ENCODE measurements at places on chromosomes 16 and 17.

DNA sequence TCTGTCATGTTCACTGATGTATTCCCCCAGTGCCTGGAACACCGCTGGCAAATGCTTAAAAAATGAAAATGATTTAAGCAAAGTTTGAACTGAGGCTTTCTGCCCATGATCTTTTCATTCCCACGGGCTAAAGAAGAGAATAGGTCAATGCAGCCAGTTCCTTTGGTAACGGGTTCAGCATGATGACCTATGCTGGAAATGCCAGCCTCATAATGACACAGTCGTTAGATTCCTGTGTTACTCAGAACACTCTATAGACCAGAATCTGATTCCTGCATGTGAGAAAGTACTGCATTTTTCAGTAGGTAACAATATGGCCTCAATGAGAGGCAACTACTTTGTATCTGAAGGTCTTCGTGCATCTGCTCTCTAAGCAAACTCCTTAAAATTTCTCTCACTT, 19.1 kb upstream of the LIMD2 start:
- H3K4me3 ChIP-seq, result no peak overlapping the region
- H3K4me1 ChIP-seq, result no peaks in the 10 kb centered on the region
- peaks cover 8% of the 10 kb centered on the region for H3K36me3 ChIP-seq
- H3K27ac ChIP-seq, result no peak overlapping the region
- DNase-seq, result no peak
- H3K27me3 ChIP-seq, result no peaks in the 10 kb centered on the region

DNA sequence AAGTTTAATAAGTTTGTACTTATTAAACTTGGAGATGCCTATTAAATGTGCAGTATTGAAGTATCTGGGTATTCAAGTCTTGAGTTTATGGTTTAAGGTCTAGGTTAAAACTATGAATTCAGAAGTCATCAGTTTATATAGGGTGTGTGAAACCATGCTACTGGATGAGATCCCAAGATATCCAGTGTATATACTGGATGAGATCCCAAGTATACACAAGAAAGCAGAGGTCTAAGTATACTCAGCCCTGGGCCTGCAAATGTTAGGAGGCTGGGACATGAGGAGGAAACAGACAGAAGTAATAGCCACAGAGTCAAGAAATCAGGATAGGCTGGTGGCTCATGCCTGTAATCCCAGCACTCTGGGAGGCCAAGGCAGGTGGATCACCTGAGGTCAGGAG, 194.4 kb upstream of the AXIN2 start:
- no peaks in the 10 kb centered on the region for H3K4me1 ChIP-seq
- H3K4me3 ChIP-seq, result no peak overlapping the region
- no peaks in the 10 kb centered on the region for H3K27me3 ChIP-seq
- H3K36me3 ChIP-seq, result no peaks in the 10 kb centered on the region
- no peak overlapping the region for H3K27ac ChIP-seq

GRCh38 chr16:54506741-54507500, 220.3 kb upstream of the IRX3 start:
- H3K4me3 ChIP-seq, result no peak overlapping the region
- no peak overlapping the region for H3K27ac ChIP-seq
- DNase-seq, result no peak

- no peaks in the 10 kb centered on the region for H3K4me1 ChIP-seq
- H3K36me3 ChIP-seq, result no peaks in the 10 kb centered on the region
- no peak for DNase-seq
- no peaks in the 10 kb centered on the region for H3K27me3 ChIP-seq
- no peak overlapping the region for H3K27ac ChIP-seq
- no peak overlapping the region for H3K4me3 ChIP-seq
These were observed 15.2 kb downstream of the CYB5D1 start for GRCh38 chr17:7873051-7873450.

GRCh38 chr16:76201385-76201784, 75.8 kb upstream of the CNTNAP4 start:
- no peaks in the 10 kb centered on the region for H3K36me3 ChIP-seq
- no peak for DNase-seq
- no peaks in the 10 kb centered on the region for H3K27me3 ChIP-seq
- H3K4me3 ChIP-seq, result no peak overlapping the region

DNA sequence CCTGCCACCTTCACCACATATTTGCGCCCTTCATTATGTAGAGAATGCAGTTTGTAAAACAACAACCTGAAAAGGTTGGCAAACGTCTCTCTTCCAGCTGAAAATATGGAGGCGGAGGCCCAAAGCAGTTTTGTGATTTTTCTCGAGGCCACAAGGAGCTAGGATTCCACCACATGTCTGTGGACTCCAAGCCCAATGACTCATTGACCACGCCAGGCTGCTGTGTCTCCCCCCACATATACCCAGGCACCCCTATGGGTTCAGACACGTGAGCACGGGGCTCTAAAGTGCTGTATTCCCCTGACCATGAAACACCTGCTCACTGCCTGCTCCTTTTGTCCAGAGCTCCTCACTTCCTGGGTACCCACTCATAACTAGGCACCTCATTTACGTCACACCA, 121.4 kb upstream of the CDH5 start:
- H3K27me3 ChIP-seq, result no peaks in the 10 kb centered on the region
- H3K4me1 ChIP-seq, result no peaks in the 10 kb centered on the region
- no peak overlapping the region for H3K4me3 ChIP-seq
- no peaks in the 10 kb centered on the region for H3K36me3 ChIP-seq
- DNase-seq, result no peak
- no peak overlapping the region for H3K27ac ChIP-seq

- H3K27me3 ChIP-seq, result no peaks in the 10 kb centered on the region
- no peak overlapping the region for H3K4me3 ChIP-seq
- H3K27ac ChIP-seq, result no peak overlapping the region
- DNase-seq, result no peak
- no peaks in the 10 kb centered on the region for H3K36me3 ChIP-seq
These were observed 31.1 kb upstream of the PRSS54 start for GRCh38 chr16:58325941-58326340.

- H3K4me1 ChIP-seq, result no peaks in the 10 kb centered on the region
- peak overlapping the region; percentile 31 for H3K27ac ChIP-seq
- no peak for DNase-seq
These were observed 7.4 kb downstream of the CRISPLD2 start for GRCh38 chr16:84827131-84827574.

DNA sequence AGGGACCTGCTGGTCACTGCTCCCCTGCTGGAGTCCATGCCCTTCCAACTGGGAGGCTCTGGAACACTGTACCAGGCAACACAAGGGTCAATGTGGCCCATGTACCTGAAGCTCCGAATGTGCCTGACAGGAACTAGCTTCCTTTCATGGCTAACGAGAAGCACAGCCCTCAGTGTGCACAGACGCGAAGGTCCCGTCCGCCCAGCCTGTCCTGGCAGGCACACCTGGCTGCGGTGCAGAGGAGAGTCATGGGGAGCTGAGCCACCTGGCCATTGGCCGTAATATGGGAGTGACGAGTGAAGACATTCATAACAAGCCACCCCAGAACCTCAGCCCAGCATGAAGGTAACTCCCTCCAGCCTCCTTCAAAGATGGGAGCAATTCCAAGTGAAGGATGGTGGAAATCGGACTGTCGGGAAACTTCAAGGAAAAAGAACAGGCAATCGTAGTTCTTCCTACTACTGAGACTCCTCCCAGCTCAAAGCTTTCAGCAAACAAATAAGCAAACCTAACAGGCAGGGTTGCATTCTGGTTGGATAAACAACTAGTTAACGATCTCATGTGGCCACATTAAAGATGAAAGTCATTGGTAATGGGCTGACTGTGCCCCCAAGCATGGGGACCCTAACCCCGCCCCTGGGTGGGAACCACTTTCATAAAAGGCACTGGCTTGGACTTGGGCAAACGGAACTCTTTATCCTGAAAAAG, 13.2 kb downstream of the TMEM11 start:
- H3K27ac ChIP-seq, result no peak overlapping the region
- no peaks in the 10 kb centered on the region for H3K4me1 ChIP-seq
- DNase-seq, result no peak
- no peaks in the 10 kb centered on the region for H3K27me3 ChIP-seq
- H3K36me3 ChIP-seq, result peaks cover 11% of the 10 kb centered on the region

GRCh38 chr16:18932243-18932987, 6.2 kb upstream of the SMG1 start:
- H3K36me3 ChIP-seq, result no peaks in the 10 kb centered on the region
- H3K27ac ChIP-seq, result no peak overlapping the region
- no peaks in the 10 kb centered on the region for H3K27me3 ChIP-seq
- no peak for DNase-seq
- H3K4me1 ChIP-seq, result no peaks in the 10 kb centered on the region

GRCh38 chr17:21817791-21818364, 125.6 kb downstream of the KCNJ18 start:
- no peaks in the 10 kb centered on the region for H3K4me1 ChIP-seq
- no peaks in the 10 kb centered on the region for H3K27me3 ChIP-seq
- no peak for DNase-seq
- H3K4me3 ChIP-seq, result no peak overlapping the region

- DNase-seq, result no peak
- no peaks in the 10 kb centered on the region for H3K4me1 ChIP-seq
- no peak overlapping the region for H3K27ac ChIP-seq
- no peaks in the 10 kb centered on the region for H3K27me3 ChIP-seq
- H3K4me3 ChIP-seq, result no peak overlapping the region
These were observed 48.2 kb downstream of the CCDC42 start for GRCh38 chr17:8696426-8696825.

DNA sequence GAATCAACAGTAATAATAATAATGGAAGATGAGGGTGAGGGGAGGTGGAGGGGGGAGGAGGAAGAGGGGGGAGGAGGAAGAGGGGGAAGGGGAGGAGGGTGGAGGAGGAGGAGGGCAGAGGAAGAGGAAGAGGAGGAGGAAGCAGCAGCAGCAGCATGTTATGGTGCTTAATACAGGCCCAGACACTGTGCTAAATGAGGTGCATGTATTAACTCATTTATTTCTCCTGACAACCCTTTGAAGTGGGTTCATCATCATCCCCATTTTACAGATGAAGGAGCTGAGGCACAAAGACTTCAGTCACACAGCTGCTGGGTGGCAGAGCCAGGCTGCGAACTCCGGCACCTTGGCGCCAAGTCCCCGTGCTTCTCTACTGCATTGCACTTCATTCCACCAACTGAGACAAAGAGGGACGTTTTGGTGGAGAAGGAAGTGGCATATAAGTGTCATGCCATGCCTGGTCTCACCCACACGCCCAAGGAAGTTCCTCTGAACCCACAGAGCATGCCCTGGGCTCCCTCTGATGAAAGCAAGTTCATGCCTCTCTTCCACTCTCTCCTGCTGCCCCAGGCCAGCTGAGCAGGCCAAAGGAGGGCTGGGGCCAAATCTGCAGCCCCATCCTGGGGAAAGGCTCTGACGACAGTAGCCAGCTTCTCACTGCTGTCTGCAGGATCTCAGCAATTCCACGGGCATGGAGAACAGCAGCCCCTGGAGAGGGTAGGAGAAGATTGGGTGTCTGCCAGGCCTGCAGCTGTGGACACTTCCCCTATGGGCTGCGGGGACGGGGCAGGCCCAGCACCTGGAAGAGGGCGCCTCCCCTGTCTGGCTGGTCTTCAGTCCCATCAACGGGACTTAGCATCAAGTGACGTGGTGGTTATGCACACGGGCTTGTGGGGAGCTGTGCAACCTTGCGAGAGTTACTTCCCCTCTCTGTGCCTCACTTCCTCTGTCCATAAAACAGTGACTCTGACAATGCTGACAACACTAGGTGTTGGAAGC, 21.8 kb downstream of the XYLT1 start:
- peak overlapping the region; percentile 33 for H3K27ac ChIP-seq
- H3K36me3 ChIP-seq, result no peaks in the 10 kb centered on the region
- DNase-seq, result no peak
- peaks cover 3% of the 10 kb centered on the region for H3K27me3 ChIP-seq
- no peaks in the 10 kb centered on the region for H3K4me1 ChIP-seq

GRCh38 chr16:86455640-86456039, 54.7 kb upstream of the FOXF1 start:
- no peaks in the 10 kb centered on the region for H3K36me3 ChIP-seq
- DNase-seq, result no peak
- no peak overlapping the region for H3K27ac ChIP-seq
- no peaks in the 10 kb centered on the region for H3K27me3 ChIP-seq
- H3K4me1 ChIP-seq, result no peaks in the 10 kb centered on the region

DNA sequence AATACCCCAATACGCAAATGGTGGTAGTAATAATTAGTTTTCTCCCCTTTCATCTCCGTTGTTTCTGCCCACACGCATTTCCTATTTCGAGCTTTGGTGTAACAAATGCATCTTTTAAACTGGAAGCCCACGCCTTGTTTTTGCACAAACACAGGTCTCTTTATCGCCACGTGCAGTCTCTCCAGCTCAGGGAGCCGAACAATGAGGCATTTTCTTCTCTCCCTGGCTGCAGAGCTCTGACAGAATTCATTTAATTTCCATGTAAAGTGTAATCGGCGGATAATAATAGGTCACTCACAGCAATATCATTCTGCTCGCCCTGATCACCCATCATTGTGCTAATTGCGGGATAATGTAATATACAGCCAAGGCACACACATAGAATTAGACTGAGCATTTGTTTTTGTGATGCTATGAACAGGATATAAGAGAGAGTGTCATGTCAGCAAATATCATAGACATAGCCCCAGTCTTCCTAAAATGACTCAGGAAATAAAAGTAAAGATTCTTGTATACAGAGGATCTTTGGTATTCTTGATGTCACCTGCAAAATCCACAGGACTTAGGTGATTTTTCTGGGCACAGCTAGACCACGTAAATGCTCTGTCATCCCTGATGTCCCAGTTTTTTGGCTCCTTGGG, 452.6 kb upstream of the CDH11 start:
- H3K36me3 ChIP-seq, result no peaks in the 10 kb centered on the region
- H3K4me1 ChIP-seq, result no peaks in the 10 kb centered on the region
- H3K27ac ChIP-seq, result no peak overlapping the region
- H3K27me3 ChIP-seq, result no peaks in the 10 kb centered on the region
- no peak for DNase-seq

GRCh38 chr17:46136820-46137219, 56.4 kb downstream of the KANSL1 start:
- no peak overlapping the region for H3K27ac ChIP-seq
- H3K4me1 ChIP-seq, result peaks cover 15% of the 10 kb centered on the region
- no peaks in the 10 kb centered on the region for H3K27me3 ChIP-seq
- no peak overlapping the region for H3K4me3 ChIP-seq
- no peaks in the 10 kb centered on the region for H3K36me3 ChIP-seq

GRCh38 chr17:60160829-60161501, 11.2 kb downstream of the CA4 start:
- no peak overlapping the region for H3K4me3 ChIP-seq
- H3K36me3 ChIP-seq, result no peaks in the 10 kb centered on the region
- H3K27me3 ChIP-seq, result no peaks in the 10 kb centered on the region
- DNase-seq, result no peak

DNA sequence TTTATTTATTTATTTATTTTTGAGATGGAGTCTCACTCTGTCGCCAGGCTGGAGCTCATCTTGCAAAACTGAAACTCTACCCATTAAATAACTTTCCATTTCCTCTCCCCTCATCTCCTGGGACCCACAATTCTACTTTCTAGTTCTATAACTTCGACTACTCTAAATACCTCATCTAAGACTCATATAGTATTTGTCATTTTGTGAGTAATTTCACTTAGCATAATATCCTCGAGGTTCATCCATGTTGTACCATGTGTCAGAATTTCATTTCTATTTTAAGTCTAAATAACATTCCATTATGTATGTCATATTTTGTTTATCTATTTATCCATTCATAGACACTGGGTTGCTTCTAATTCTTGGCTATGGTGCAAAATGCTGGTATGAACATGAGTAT, 5.1 kb upstream of the NT5M start:
- DNase-seq, result no peak
- H3K27ac ChIP-seq, result no peak overlapping the region
- no peaks in the 10 kb centered on the region for H3K27me3 ChIP-seq
- no peak overlapping the region for H3K4me3 ChIP-seq

Measured in liver (tissue), 10 donors.